Lung (tissue), 17 donors: ENCODE measurements at places on chromosomes 4 and X. TPM values are rescaled to one million over a fixed set of nuclear protein-coding genes. Genes with fewer than 3 reads are reported as not detected.

GRCh38 chr4:102116121-102116520 lies 229.2 kb downstream of the SLC39A8 start:
- no peaks in the 10 kb centered on the region for H3K4me1 ChIP-seq
- H3K27me3 ChIP-seq: no peaks in the 10 kb centered on the region
- no peak overlapping the region for H3K4me3 ChIP-seq
- H3K36me3 ChIP-seq: no peaks in the 10 kb centered on the region
- H3K27ac ChIP-seq: no peak overlapping the region

GRCh38 chrX:129784371-129784770 lies 4.6 kb downstream of the SASH3 start:
- no peaks in the 10 kb centered on the region for H3K27me3 ChIP-seq
- H3K27ac ChIP-seq: no peak overlapping the region
- no peak for DNase-seq
- no peaks in the 10 kb centered on the region for H3K36me3 ChIP-seq

Gene MAGEA3
- polyA plus RNA-seq: not detected

DNA sequence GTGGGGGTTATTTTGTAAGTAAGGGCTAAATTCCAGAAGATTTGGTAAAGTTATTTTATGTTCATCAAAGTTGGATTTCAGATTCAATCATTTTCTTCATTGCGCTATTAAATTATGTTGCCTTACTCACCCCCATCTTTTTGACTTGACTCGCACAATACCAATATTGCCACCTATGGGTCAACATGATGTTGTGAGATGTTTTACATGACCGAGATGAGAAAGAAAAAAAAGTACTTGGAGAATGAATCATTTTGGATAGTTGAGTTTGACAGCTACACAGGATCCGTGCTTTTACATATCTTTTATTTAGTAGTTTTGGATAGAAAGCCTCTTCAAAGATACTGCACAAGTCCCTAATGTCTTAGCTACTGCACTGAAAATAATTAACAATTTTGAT lies 224.2 kb upstream of the EMCN start:
- H3K27me3 ChIP-seq: no peaks in the 10 kb centered on the region
- no peak for DNase-seq
- H3K4me1 ChIP-seq: no peaks in the 10 kb centered on the region
- no peaks in the 10 kb centered on the region for H3K36me3 ChIP-seq

Gene CNOT6L
- polyA plus RNA-seq: 4.3 TPM

- no peak within 1 kb of the TSS for H3K27ac ChIP-seq
- no peaks in the 10 kb centered on the region for H3K4me1 ChIP-seq
- no peaks in the 10 kb centered on the region for H3K36me3 ChIP-seq
- H3K4me3 ChIP-seq: no peak within 1 kb of the TSS
Measured at GRCh38 chrX:152897222-152898131, at the start of gene ZNF185. ZNF185 (plus strand) TSS chrX:152898067; CDS start chrX:152914490, 16,423 bp downstream.

- H3K4me3 ChIP-seq: no peak overlapping the region
- no peaks in the 10 kb centered on the region for H3K27me3 ChIP-seq
- H3K36me3 ChIP-seq: no peaks in the 10 kb centered on the region
- H3K4me1 ChIP-seq: no peaks in the 10 kb centered on the region
- no peak overlapping the region for H3K27ac ChIP-seq
Measured at GRCh38 chr4:180788729-180789128, 1454.5 kb upstream of the TENM3 start.
